ENCODE measurements at places on chromosomes 5 and 9. TPM values are rescaled to one million over a fixed set of nuclear protein-coding genes. Genes with fewer than 3 reads are reported as not detected.

DNA sequence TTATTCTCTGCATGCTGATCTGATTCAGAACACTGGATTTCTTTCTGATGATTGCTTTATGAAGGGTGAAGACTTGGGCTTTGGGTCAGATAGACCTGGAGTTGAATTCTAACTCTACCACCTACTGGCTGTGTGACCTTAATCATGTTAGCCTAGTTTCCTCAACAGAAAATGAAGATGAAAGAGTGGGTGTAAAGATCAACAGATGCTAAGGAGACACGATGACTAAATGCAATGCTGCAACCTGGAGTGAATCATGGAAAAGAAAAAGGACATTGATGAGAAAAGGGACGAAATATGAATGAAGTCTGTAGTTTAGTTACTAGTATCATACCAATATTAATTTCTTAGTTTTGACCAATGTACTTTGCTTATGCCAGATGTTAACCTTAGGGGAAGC, 27.8 kb upstream of the DENND1A start:
- no peak for DNase-seq

DNA sequence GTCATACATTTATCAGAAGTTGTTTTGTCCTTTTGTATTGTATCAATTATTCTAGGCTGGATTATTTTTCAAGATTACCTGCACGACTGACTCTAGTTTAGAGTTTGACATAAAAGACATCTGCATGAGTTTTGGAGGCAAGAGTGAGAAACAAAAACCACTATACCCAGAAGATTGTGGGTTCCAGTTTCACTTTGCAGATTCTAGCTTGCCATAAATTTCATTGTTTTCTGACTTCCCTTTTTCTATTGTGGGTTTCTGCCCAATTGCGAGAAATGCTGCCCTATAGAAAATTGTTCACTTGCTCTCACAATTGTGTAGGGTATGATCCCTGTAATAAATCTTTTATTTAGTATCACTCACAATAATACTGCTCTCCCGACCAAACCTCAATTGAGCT, 1043.4 kb upstream of the CDH10 start:
- no peak for DNase-seq

DNA sequence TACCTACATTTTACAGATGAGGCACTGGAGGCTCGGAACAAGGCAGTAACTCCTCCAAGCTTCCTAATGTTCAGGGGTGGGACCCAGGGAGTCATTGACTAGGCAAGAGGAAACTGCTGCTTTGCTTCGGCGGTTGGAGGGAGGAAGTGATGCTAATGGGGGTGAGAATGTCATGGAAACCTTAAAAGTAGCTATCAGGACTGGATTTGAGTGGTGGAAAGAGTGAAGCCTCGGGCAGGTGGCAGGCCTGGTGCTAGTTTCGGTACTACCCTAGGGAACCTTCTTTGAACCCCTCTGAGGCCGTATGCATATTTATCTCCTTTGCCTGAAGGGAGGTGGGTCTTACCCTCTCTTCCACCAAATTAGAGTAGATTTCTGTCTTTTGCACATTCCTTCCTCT, 1.6 kb downstream of the BSPRY start:
- no peak for DNase-seq

MYOZ3 gene
- not detected for total RNA-seq

GGTA1 gene
- total RNA-seq = 0.35 TPM

DBH gene
- not detected for total RNA-seq

- no peak for DNase-seq
These were observed 19.6 kb downstream of the BAAT start for GRCh38 chr9:101365181-101365580.

DNA sequence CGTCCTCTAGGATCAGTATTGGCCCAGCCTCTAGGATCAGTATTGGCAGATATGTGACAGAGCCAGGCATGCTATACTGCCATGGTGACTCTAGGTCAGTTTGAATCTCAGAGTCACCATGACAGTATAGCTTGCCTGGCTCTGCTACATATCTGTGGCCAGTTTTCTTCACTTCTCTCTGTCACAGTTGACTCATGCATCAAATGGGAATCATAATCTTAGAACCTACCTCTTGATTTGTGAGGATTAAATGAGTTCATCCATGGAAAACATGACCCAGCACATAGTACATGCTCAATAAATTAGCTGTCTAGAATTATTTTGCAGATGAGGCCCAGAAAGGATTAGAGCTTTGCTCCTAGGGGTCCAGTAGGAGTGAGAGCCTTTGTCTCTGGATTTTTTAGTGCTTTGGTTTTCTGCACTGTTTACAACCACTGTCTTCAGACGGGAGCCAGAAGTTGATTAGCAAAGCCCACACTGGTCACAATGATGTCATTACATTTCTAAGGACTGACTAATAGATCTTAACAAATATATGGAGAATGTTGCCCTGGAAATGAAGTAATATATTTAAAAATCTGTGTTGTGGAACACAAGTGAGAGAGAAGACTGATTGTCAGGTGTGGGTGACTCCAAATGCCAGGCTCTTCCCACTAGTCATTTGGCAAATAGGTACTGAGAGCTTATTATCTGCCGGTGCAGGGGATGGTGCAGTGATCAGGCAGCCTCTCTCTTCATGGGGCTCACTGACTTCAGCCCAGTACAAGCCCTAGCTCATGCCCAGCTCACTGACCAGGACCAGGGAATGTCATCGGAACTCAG, 76.0 kb downstream of the COL15A1 start:
- DNase-seq = peak; percentile 93

DNA sequence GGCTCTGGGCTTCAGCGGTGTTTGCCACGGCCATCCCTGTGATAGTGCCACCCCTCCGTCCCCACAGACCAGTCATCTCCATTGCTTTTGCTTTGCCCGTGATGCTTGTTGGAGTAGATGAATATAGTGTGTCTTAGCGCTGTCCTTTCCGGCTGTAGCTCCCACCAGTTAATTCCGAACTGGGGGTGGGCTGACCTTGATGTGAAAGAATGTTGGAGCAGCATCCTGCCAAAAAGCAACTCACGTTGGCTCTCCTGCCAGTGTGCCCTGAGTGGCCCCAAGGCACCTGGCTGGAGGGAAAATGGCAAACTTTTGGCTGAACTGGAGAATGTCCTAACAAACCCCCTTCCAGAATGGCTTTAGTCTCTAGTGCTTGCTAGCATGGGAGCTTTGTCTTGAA, 20.0 kb downstream of the CLTA start:
- DNase-seq = no peak

GRCh38 chr5:55188656-55189540, 15.9 kb upstream of the CDC20B start:
- no peak for DNase-seq

DNA sequence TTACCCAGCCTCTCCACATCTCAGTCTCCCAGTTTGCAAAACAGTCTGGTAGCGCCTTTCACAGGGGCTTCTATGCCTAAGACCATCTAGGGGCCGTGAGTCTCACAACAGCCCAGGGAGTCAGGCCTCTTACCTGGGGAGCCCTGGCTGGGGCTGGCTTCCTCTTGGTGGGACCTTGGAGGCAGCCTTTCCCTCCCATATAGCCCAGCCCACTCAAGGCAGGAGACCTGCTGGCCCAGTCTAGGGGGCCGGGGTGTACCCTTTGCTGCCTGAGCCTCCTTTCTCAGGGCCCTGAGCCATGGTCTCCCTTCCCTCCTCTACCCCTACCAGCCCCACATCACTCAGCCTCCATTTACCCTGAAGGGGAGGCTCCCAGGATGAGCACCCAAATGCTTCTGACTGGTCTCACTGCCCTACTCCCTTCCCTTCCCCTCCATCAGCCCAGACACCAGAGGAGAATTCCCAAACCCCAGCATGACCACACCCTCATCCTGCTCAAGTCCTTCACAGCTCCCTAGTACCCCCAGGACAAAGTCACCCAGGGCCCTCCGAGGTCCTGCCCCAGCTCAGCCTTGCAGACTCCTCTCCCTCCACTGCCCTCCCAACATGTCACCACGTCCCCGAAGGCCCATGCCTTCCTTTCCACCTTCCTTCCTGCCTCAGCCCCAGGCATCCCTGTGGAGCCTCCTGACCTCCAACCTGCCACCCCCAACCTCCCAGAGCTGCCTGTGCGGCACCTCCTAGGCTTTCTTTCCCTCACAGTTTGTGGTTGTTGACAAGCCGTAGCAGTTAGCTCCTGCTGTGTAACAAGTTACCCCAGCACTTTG, 55.3 kb downstream of the BARX1 start:
- no peak for DNase-seq

SEC61B gene
- 196 TPM for total RNA-seq

LRRC70 gene
- total RNA-seq = not detected

- no peak for DNase-seq
These were observed 264.3 kb downstream of the ARRDC3 start for GRCh38 chr5:91118796-91119195.

- no peak for DNase-seq
These were observed 81.7 kb downstream of the MYO10 start for GRCh38 chr5:16854351-16854750.

DNA sequence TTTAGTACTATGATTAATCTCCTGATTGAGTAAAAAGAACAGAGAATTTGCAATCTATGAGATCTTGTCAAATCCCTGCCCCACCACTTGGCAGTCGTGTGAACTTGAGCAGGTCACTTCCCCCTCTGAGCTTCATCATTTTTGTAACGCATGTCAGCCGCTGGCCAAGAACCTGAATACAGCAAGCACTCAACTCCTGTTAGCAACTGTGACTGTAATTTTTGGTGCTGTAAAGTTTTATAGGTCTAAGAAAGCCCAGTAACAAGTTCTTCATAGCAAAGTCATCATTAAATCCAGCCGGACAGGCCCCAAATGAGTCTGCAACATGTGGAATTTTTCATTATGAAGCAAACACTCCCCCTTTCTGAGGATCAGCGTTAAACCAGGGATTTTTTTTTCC, 49.4 kb downstream of the DRD1 start:
- no peak for DNase-seq

UBE2D2 gene
- 64.7 TPM for total RNA-seq

GRCh38 chr5:123209502-123210027, 120.5 kb downstream of the PRDM6 start:
- DNase-seq = peak; percentile 89

SUSD3 gene
- not detected for total RNA-seq

AK8 gene
- 0.21 TPM for total RNA-seq

NR4A3 gene
- total RNA-seq = 0.06 TPM

ACOT12 gene
- not detected for total RNA-seq

DNA sequence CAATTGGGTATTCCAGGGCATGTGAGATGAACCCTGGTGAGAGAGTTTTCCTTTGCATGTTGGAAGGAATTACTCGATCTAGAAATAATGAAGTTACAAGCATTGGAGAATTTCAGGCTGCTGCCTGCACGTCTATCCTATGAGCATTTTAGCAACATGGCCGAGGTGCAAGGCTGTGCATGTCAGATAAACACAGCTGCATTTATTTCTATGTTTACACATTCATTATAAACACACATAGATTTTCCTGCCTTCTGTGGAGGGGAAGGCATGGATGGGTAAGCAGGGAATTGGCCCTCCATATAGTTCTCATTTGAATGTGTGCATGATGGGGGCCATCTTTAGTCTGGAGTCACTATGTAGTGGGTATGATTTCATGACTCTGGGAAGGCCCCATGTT, 42.3 kb downstream of the AOPEP start:
- no peak for DNase-seq

- DNase-seq = no peak
These were observed 83.5 kb upstream of the RIOK2 start for GRCh38 chr5:97266576-97266975.

TMEM167A gene
- 175 TPM for total RNA-seq

PCDHGC4 gene
- total RNA-seq = 0.10 TPM

ANXA2R gene
- total RNA-seq = 4.5 TPM

FYB1 gene
- 0.04 TPM for total RNA-seq

GRCh38 chr9:101458963-101459631, 23.5 kb upstream of the ALDOB start:
- peak; percentile 71 for DNase-seq

DNA sequence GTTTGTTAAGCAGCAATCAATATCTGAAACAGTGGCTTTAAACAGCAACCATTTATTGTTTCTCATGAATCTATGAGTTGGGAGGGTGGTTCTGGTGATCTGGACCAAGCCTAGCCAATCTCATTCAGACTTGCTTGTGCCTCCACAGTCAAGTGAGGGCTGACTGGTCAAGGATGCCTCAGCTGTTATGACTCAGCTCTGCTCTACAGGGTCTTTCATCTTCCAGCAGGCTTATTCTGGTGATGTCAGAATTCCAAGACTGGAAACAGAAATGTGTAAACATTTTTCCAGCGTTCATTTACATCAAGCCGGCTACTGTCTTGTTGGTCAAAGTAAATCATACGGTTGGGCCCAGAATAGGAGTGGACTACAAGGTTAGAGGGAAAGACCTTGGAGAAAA, 2.5 kb upstream of the PIP5K1B start:
- DNase-seq = peak; percentile 23

- peak; percentile 85 for DNase-seq
These were observed 293.4 kb upstream of the PTGER4 start for GRCh38 chr5:40386289-40386688.

DNA sequence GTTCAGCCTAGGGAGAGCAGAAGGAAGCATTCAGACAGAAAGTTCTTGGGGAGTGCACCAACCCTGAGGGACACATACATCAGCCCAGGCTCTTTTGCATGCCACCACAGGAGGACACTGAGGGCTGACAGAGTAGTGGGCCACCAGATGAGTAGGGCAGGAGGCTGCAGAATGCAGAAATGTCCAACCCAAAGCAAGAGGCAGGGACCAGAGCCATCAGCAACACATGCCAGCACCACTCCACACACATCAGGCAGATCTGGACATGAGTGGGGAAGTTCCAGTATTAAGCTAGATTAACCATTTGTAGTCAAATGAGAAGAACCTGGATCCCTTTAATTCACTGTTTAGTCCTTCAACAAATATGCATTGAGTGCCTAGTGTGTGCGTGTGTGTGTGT, 35.7 kb upstream of the OTULINL start:
- DNase-seq = no peak

CENPH gene
- total RNA-seq = 41.7 TPM

CCDC192 gene
- not detected for total RNA-seq

- DNase-seq = no peak
These were observed 69.3 kb upstream of the EGFLAM start for GRCh38 chr5:38189081-38189504.

DNA sequence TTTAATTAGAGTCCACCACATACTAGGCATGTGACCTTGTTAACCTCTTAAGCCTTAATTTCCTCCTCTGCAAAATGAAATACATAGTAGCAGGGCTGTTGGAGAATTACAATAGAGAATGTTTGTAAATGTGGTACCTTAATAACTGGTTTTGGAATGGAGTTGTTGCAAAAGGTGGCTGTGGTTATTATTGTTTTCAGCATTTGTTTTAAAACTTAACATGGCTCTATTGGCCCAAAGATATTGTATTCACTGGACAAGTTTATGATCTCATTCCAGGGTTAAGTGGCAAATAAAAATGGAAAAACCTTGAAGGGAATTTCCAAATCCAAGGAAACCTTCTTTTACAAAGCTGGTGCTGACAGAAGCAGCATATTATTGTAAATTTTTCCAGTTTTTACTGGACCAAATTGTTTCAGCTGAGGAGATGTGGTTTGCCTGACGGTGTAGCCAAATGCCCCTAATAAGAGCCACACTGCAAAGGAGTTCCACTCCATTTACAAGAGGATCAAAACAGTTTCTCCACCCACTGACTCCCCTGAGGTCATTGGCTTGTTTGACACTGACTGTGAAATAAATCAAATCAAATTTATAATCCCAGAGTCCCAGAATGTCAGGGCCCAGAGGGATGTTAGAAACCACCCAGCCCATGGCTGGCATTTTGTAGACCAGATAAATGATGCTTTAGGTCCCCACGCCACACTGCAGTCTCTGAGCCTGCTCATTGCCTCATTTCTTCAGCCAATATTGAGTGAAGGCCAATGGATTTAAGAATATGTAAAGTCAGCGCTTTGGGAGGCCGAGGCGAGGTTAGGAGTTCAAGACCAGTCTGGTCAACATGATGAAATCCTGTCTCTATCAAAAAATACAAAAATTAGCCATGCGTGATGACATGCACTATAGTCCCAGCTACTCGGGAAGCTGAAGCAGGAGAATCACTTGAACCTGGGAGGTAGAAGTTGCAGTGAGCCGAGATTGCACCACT, 45.2 kb downstream of the ADRA1B start:
- no peak for DNase-seq

KIAA1958 gene
- 1.4 TPM for total RNA-seq
